ENCODE measurements at places on chromosomes 2 and 18. TPM values are rescaled to one million over a fixed set of nuclear protein-coding genes. Genes with fewer than 3 reads are reported as not detected.

ANTXR1 gene
- total RNA-seq = 10.6 TPM

FAM110C gene
- total RNA-seq = not detected

SERPINB10 gene
- total RNA-seq = not detected

FLACC1 gene
- 0.72 TPM for total RNA-seq

ANKRD53 gene
- total RNA-seq = 2.0 TPM

GPR148 gene
- total RNA-seq = not detected

MZT2B gene
- total RNA-seq = 86.5 TPM

C2orf66 gene
- not detected for total RNA-seq

GCKR gene
- 0.40 TPM for total RNA-seq

CLEC4F gene
- total RNA-seq = not detected

LBX2 gene
- not detected for total RNA-seq

- no peak for DNase-seq
- H3K4me3 ChIP-seq = no peak overlapping the region
- H3K27me3 ChIP-seq = no peaks in the 10 kb centered on the region
- no peak overlapping the region for H3K27ac ChIP-seq
- no peaks in the 10 kb centered on the region for H3K36me3 ChIP-seq
- H3K4me1 ChIP-seq = no peaks in the 10 kb centered on the region
These were observed 338.4 kb downstream of the FIGN start for GRCh38 chr2:163397451-163397850.

GRCh38 chr2:192145496-192145895 is 49.2 kb downstream of the TMEFF2 start:
- no peak overlapping the region for H3K4me3 ChIP-seq
- H3K4me1 ChIP-seq = no peaks in the 10 kb centered on the region
- no peaks in the 10 kb centered on the region for H3K36me3 ChIP-seq
- no peak for DNase-seq
- H3K27me3 ChIP-seq = no peaks in the 10 kb centered on the region

GRCh38 chr2:5367321-5367720 is 324.9 kb upstream of the SOX11 start:
- no peaks in the 10 kb centered on the region for H3K4me1 ChIP-seq
- H3K36me3 ChIP-seq = no peaks in the 10 kb centered on the region
- DNase-seq = no peak
- no peaks in the 10 kb centered on the region for H3K27me3 ChIP-seq
- no peak overlapping the region for H3K4me3 ChIP-seq

GRCh38 chr2:148913492-148913891 is 38.5 kb downstream of the KIF5C start:
- H3K27me3 ChIP-seq = no peaks in the 10 kb centered on the region
- no peak overlapping the region for H3K4me3 ChIP-seq
- H3K4me1 ChIP-seq = no peaks in the 10 kb centered on the region
- no peak for DNase-seq
- no peak overlapping the region for H3K27ac ChIP-seq

DNA sequence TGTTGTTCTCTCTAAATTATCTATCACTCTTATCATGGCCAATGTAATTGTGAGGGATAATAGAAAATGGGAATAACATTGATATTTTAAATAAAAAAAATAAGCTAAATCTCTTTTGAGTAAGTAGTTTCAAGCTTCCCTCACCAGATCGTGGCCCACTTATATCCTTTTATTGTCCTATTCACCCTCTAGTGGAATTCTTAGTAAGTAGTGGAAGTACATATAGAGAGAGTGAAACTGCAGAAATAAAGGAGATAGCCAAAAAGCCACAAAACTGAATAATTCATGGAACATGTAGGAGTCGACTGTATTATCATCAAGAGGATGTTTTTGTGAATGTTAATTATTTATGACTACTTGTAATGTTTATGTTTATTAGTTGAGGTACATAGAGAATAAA is 66.1 kb upstream of the DTNA start:
- DNase-seq = no peak
- peak overlapping the region; percentile 35 for H3K27ac ChIP-seq
- peaks cover 43% of the 10 kb centered on the region for H3K4me1 ChIP-seq
- no peaks in the 10 kb centered on the region for H3K27me3 ChIP-seq
- no peaks in the 10 kb centered on the region for H3K36me3 ChIP-seq

DNA sequence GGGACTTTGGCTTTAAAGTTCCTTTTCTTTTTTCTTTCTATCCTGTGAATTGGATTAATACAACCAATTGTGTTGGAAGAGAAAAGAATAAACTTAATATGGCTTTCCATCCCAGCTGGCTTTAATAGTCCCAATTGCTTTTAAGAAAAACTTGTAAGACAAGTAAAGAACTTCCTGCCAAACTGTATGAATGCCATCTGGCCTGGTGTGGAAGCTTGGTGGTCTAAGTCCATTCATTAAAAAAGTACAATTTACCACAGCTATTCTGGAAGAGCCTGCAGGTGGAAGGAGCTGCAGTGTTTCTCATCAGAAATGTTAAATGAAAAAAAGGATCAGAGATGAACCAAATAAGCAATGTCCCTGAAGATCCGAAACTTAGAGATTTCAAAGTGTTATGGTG is 103.9 kb downstream of the KLHL14 start:
- H3K27ac ChIP-seq = no peak overlapping the region
- DNase-seq = no peak
- H3K36me3 ChIP-seq = no peaks in the 10 kb centered on the region
- H3K27me3 ChIP-seq = no peaks in the 10 kb centered on the region
- no peak overlapping the region for H3K4me3 ChIP-seq

DNA sequence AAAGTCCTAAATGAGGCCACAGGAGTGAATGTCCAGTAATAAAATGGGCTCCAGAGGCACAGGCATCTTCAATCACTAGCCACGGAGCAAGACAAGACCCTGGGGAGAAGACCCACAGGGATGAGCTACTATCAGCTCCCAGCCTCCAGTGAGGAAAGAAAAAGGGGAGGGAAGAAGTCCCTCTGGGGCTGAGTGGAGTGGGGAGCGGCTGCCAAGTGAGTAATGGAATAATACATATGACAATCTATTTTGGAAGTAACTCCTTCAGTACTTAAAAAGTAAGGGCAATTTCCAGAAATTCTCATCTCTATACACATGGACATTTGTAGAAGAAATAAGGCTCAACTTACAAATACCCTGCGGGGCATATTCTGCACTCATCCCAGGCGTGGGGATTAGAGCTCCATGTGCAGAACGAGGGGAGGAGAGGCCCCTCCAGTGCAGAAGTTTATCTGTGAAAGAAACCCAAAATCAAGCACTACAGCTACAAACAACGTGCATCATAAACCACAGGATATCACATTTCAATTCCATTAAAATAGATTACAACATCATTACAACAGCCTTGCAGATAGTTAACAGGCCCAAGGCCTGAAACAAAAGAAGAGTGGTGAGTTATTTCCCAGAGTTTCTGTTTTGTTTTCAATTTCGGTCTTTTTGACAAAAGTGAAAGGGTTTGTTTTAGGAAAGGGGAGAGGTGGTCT is 84.9 kb downstream of the BCL11A start:
- no peaks in the 10 kb centered on the region for H3K27me3 ChIP-seq
- no peak overlapping the region for H3K4me3 ChIP-seq
- no peak overlapping the region for H3K27ac ChIP-seq

- H3K27me3 ChIP-seq = no peaks in the 10 kb centered on the region
- H3K36me3 ChIP-seq = no peaks in the 10 kb centered on the region
- H3K4me3 ChIP-seq = no peak overlapping the region
- no peak overlapping the region for H3K27ac ChIP-seq
- no peaks in the 10 kb centered on the region for H3K4me1 ChIP-seq
These were observed 34.7 kb downstream of the TRABD2A start for GRCh38 chr2:84846041-84846663.

DNA sequence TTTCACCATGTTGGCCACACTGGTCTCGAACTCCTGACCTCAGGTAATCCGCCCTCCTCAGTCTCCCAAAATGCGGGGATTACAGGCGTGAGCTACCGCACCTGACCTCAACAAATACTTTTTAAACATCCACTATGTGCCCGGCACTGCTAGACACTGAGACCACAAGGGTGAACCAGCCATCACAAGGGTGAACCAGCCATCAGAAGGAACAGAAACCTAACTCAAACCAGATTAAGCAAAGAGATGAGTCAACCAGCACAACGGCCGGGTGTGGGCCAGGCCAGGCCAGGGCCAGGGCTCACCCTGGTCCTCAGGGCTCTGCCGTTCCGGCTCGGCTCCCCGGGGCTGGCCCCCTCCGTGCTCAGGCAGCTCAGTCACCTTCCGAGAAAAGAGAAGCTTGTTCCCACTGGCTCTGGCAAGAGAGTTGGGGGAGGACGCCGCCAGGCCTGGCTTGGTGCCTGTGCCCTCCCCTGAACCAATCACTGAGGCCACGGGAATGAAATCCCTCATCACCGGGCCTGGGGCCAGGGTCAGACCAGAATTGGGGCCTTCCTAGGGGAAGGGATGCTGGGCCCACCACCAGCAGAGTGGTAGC is 4.4 kb downstream of the TEX44 start:
- peaks cover 7% of the 10 kb centered on the region for H3K4me1 ChIP-seq
- DNase-seq = no peak
- H3K27me3 ChIP-seq = no peaks in the 10 kb centered on the region
- H3K4me3 ChIP-seq = no peak overlapping the region
- no peaks in the 10 kb centered on the region for H3K36me3 ChIP-seq

DNA sequence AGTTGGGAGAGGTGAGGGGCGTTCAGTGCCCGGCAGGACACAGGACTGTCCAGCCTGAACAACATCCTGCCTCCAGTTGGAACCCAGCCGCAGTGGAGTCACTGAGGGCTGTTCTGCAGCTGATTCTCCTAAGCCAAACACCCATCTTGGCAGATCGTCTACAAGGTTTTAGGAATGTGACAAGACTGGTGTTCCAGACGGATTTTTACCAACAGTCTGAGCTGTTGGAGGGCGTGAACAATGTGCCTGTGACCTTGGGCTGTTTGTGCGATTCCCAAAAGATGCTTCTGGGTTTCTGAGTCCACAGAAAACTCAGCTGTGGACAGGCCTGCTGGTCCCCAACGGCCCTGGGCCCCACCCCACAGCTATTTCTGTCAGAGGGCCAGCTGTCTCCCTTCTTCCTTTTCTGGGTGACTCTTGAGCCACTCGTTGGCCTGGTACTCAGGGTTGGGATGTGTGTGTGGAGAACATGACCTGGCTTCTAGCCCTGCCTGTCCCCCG is 5.7 kb downstream of the LRRFIP1 start:
- H3K4me1 ChIP-seq = peaks cover 72% of the 10 kb centered on the region
- H3K4me3 ChIP-seq = no peak overlapping the region
- no peaks in the 10 kb centered on the region for H3K36me3 ChIP-seq

GRCh38 chr2:129016972-129017371 is 698.3 kb upstream of the HS6ST1 start:
- H3K27ac ChIP-seq = no peak overlapping the region
- no peaks in the 10 kb centered on the region for H3K36me3 ChIP-seq
- no peaks in the 10 kb centered on the region for H3K27me3 ChIP-seq
- no peak for DNase-seq
- no peaks in the 10 kb centered on the region for H3K4me1 ChIP-seq

- no peak for DNase-seq
- H3K36me3 ChIP-seq = no peaks in the 10 kb centered on the region
- peaks cover 5% of the 10 kb centered on the region for H3K4me1 ChIP-seq
- H3K4me3 ChIP-seq = no peak overlapping the region
- peak overlapping the region; percentile 21 for H3K27ac ChIP-seq
These were observed 161.1 kb upstream of the RAB12 start for GRCh38 chr18:8448130-8448529.

- no peak overlapping the region for H3K4me3 ChIP-seq
- H3K4me1 ChIP-seq = peaks cover 14% of the 10 kb centered on the region
These were observed 27.0 kb upstream of the CASP8 start for GRCh38 chr2:201233192-201233811.

DNA sequence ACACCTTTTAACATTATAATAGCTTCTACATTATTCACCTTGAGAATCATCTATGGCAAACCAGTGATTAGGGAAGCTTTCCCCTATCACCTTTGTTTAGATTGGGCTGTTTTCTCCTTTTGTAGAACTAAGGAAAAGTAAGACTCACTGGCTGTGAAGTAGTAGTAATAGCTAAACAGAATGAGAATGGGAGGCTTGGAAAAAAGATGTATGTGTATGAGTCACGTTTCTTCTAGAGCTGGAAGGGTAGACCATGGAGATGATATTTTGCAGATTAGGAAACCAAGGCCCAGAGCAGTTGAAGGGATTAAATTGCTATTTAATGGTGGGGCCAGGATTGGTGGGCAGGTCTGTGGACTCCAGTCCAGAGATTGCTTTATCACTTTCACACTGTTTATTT is 214.5 kb downstream of the MCFD2 start:
- peak overlapping the region; percentile 3 for H3K4me3 ChIP-seq
- no peaks in the 10 kb centered on the region for H3K36me3 ChIP-seq
- no peak for DNase-seq
- no peak overlapping the region for H3K27ac ChIP-seq
- H3K27me3 ChIP-seq = no peaks in the 10 kb centered on the region
- peaks cover 55% of the 10 kb centered on the region for H3K4me1 ChIP-seq

GRCh38 chr2:23756593-23757292 is 170.2 kb downstream of the ATAD2B start:
- H3K36me3 ChIP-seq = no peaks in the 10 kb centered on the region
- no peaks in the 10 kb centered on the region for H3K27me3 ChIP-seq
- no peak overlapping the region for H3K4me3 ChIP-seq

- DNase-seq = no peak
- H3K4me1 ChIP-seq = no peaks in the 10 kb centered on the region
- no peak overlapping the region for H3K27ac ChIP-seq
- H3K4me3 ChIP-seq = no peak overlapping the region
- H3K27me3 ChIP-seq = no peaks in the 10 kb centered on the region
These were observed 82.4 kb downstream of the AGPS start for GRCh38 chr2:177474998-177475397.

- H3K27ac ChIP-seq = peak overlapping the region; percentile 87
- peaks cover 16% of the 10 kb centered on the region for H3K4me1 ChIP-seq
- no peak overlapping the region for H3K4me3 ChIP-seq
- no peaks in the 10 kb centered on the region for H3K27me3 ChIP-seq
- DNase-seq = no peak
These were observed 250.5 kb downstream of the HDAC4 start for GRCh38 chr2:239150125-239151011.

DNA sequence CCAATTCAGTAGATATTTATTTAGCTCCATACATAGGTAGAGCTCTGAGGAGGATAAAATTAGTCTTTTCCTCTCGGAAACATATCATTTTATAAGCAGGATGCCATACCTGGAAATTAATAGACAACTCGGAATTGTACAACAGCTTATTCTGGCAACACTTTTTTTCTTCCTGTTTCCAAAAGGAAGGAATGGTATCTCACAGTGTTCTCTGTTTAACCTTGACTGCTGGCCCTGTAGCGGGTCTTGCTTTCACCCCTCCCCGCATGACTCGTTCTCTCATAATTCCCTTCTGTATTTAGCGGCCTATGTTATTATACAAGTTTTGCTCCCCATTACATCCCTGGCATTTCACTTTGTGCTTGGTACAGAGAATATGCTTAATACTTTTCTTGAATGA is 2.5 kb upstream of the KYNU start:
- no peaks in the 10 kb centered on the region for H3K4me1 ChIP-seq
- no peak for DNase-seq
- no peak overlapping the region for H3K27ac ChIP-seq
- no peaks in the 10 kb centered on the region for H3K27me3 ChIP-seq
- H3K36me3 ChIP-seq = no peaks in the 10 kb centered on the region
- H3K4me3 ChIP-seq = no peak overlapping the region

- no peaks in the 10 kb centered on the region for H3K36me3 ChIP-seq
- DNase-seq = no peak
- no peaks in the 10 kb centered on the region for H3K27me3 ChIP-seq
- H3K27ac ChIP-seq = no peak overlapping the region
- H3K4me1 ChIP-seq = no peaks in the 10 kb centered on the region
- H3K4me3 ChIP-seq = no peak overlapping the region
These were observed 99.8 kb upstream of the VWC2L start for GRCh38 chr2:214311031-214311533.

- no peak overlapping the region for H3K4me3 ChIP-seq
- H3K4me1 ChIP-seq = no peaks in the 10 kb centered on the region
- DNase-seq = no peak
- no peak overlapping the region for H3K27ac ChIP-seq
These were observed 42.7 kb downstream of the UBE2F start for GRCh38 chr2:238009563-238009962.
